ENCODE measurements at places on chromosomes 16 and 17.
A peak's percentile ranks its signal among the peaks of the same experiment; 100 is the strongest.

GRCh38 chr17:34252095-34252443 is 3.0 kb upstream of the CCL2 start:
- no peak for DNase-seq

- no peak for DNase-seq
These were observed 25.4 kb downstream of the RTN4RL1 start for GRCh38 chr17:1999557-2000251.

DNA sequence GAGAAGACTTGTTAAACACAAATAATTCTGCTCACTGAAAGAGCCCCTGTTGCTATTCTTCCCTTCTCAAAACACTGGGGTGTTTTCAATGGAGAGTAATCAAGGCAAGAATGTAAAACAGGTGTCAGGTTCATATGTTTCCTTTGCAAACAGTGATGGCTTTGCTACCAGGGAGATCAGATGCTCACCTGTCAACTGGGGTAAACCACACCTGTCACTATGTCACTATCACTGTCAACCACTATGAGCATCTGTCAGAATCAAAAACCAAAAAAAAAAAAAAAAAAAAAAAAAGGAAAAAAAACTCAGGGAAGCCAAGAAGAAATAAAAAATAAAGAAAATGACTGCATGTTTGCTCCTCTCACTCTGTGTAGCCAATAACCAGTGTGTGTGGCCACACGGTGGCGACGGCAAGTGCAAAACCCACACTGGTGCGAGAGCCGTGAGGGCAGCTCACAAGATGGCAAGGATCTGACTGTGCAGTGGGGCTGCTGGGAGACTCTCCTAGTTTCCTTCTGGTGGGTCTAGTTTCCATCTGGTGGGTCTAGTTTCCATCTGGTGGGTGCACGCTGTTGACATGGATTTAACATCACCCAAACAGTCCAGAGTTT is 22.7 kb downstream of the USP22 start:
- DNase-seq: peak; percentile 31

- DNase-seq: no peak
These were observed 5.0 kb upstream of the CCL4L2 start for GRCh38 chr17:36205637-36206485.

GRCh38 chr17:44628243-44629188 is 27.8 kb upstream of the MEIOC start:
- DNase-seq: no peak
